ENCODE measurements at places on chromosomes 12 and 14.

DNA sequence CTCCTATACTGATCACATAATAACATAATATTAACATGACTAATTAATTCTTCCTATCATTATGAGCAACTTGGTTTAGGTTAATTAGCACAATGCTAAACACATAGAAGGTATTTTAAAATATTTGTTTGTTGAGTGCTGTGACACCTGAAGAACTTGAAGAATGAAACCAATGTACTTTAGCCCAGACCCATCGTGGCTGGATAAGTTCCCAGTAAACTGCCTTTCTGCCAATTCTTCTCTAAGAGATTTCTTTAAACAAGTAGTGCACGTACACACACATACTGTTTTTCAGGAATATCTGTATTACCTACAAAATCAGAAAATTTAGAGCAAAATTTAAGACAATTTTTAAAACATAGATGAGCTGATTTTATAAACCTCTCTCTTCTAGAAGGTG is 207.4 kb upstream of the SSTR1 start:
- no peak for DNase-seq

GRCh38 chr12:122226366-122227125 is 694 bp upstream of the DIABLO start:
- no peak for DNase-seq

DNA sequence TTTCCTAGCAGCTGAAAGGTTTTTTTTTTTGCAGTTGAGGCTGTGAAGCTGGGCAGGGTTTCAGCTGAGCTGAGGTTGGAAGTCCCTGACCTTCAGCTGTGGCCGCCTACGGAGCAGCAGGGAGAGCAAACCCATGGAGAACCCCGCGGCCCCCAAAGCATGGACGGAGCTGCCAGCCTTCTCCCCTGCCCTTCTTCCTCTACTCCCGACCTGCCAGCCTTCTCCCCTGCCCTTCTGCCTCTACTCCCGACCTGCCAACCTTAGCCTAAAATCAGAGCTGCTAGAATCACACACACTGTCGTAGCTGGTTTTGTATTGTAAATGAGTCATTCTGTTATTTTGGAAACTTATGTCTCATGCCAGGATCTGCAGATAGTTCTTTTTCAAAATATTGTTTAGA is 74.6 kb downstream of the PPP2R5C start:
- DNase-seq, result no peak

DNA sequence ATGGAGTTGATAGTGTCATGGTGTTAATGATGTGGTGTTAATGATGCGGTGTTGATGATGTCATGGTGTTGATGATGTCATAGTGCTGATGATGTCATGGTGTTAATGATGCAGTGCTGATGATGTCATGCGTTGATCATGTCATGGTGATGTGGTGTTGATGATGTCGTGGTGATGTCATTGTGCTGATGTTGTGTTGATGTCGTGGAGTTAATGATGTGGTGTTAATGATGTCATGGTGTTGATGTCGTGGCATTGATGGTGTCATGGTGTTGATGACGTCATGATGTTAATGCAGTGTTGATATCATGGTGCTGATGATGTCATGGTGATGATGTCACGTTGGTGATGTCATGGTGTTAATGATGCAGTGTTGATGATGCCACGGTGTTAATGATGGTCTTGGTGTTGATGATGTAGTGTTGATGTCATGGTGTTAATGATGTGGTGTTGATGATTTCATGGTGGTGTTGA is 49.1 kb upstream of the RIMBP2 start:
- no peak for DNase-seq

GRCh38 chr14:76117789-76118484 is 33.8 kb upstream of the GPATCH2L start:
- DNase-seq, result no peak

DNA sequence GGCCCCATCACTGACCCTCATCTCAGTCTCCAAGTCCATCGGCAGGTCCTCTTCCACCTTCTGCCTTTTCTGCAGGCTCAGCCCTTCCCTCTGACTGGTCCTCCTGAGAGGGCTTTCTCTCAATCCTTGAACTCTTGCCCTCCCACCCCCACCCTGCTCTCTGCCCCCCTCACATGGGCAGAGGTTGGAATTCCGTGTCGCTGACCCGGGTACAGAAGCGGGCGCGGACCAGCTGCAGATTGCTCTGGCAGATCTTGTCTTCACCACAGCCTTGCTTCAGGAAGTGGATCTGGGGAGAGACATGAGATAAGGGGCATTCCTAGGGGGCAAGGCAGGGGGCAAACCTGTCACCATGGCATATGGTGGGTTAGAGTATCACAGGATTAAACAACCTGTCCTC is 12.4 kb downstream of the ITGA7 start:
- DNase-seq, result no peak

DNA sequence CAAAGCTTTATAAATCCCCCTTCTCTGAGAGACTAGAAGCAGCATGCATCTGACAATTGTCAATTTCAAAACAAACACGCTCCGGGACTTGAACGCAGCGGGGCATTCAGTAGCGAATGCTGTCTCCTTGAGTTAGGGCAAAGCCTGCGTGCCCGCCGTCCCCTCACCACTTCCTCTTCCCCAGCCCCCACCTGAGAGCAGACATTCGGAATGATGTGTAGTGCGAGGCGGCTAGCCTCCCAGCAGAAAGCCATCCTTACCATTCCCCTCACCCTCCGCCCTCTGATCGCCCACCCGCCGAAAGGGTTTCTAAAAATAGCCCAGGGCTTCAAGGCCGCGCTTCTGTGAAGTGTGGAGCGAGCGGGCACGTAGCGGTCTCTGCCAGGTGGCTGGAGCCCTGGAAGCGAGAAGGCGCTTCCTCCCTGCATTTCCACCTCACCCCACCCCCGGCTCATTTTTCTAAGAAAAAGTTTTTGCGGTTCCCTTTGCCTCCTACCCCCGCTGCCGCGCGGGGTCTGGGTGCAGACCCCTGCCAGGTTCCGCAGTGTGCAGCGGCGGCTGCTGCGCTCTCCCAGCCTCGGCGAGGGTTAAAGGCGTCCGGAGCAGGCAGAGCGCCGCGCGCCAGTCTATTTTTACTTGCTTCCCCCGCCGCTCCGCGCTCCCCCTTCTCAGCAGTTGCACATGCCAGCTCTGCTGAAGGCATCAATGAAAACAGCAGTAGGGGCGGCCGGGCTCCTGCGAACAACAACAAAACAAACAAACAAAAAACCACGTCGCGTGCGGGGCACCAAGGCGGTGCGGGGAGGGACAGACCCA is 2.2 kb downstream of the PRMT8 start:
- DNase-seq, result no peak

GRCh38 chr12:75754698-75755097 is 243.3 kb upstream of the KRR1 start:
- DNase-seq, result no peak

DNA sequence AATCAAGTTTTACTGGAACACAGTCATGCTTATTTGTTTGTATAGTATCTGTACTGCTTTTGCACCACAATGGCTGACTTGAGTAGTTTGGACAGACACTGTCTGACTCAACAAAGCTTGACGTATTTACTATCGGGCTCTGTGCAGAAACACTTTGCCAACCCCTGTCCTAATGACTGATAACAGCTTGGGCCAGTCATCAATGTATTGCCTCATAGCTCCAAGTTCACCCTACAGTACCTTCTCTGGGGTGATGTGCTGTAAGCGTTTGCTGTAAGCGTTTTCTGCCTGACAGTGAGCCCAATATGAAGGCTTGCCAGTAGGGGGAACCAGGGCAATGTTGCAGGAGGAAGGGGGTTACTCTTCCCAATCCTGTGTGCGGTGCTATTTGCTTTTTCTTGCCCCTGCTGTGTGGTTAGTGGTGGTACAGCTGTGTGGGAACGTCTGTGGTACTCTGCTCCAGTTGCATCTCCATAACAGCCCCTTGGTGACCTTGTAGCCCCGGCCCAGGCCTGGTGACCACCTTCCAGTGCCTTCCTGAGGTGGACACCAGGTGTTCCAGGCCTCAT is 5.4 kb upstream of the CCDC177 start:
- DNase-seq, result no peak

- DNase-seq, result no peak
These were observed 26.9 kb upstream of the PYGL start for GRCh38 chr14:50970886-50971781.

DNA sequence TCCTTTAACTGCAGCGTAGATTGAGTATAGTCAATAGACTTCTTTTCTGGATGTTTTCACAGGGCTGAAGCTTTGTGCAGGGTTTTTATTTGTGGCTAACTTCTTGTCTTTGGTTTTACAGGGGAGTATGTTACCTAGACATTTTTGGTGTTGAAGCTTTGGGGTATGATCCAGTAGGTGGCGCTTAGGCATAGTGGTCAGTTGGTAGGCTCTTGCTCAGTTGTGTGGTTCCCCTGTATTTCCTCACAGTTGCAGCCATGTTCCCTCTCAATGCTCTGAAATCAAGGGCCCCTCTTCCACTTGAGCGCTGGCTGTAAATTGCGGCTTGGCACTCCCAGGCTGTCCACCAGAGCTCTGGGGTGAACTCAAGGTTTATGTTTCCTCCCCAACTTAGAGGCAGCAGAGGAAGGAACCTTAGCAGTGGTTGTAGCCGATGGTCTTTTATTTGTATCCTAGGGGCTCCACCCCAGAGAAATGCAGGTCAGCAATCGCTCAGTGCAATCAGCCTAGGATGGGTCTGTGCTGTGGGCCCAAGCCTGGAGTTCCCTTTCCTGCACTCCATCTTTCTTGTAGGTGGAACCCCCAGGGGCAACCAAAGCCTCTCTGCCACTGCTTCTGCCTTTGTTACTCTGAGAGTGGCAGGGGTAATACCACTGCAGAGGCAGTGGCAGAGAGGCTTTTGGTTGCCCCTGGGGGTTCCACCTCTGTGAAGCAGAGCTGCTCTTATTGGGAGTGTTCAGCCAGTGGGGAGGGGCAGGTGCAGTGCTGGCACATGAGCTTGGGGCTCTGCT is 55.1 kb downstream of the CMAS start:
- no peak for DNase-seq

GRCh38 chr12:23726646-23727045 is 222.8 kb downstream of the SOX5 start:
- DNase-seq, result no peak

GRCh38 chr12:49225576-49226166 is 36.8 kb upstream of the TUBA1A start:
- DNase-seq, result no peak

DNA sequence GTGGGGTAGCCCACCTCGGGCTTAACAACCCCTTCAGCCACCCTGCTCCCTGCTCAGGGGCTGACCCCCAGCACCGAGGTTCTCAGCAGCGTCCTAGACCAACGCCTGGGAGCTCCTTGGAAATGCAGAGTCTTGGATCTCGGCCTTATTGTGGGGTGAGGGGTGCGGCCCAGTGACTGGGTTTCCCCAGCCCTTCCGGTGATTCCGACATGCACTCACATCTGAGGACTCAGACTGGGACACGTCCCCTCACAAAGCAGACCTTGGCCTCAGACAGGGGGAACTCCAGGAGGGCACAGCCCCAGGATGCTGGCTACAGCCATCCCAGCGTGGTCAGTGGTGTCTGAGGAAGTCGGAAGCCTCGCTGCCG is 117.7 kb downstream of the RFLNA start:
- no peak for DNase-seq

- DNase-seq, result no peak
These were observed 148.4 kb downstream of the KSR2 start for GRCh38 chr12:117820216-117820907.

GRCh38 chr12:102300824-102301461 is 103.3 kb upstream of the PMCH start:
- DNase-seq, result no peak

DNA sequence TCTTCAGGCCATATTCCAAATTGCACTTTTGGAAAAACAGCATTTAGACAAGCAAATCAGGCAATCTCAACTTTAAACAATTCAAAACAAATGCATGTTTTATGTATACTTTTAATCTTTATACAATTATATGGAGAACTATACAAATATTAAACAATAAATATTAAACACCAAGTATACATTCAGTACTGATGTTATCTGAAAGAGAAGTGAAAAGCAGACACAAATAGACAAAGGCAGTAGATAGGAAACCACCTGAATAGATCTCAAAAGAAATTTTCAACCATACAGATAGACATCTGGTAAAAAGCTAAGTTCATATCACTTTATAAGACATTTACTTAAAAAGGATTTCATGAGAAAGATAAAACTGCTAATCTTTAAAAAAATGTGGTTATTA is 65.2 kb downstream of the ZC3H14 start:
- DNase-seq, result no peak

DNA sequence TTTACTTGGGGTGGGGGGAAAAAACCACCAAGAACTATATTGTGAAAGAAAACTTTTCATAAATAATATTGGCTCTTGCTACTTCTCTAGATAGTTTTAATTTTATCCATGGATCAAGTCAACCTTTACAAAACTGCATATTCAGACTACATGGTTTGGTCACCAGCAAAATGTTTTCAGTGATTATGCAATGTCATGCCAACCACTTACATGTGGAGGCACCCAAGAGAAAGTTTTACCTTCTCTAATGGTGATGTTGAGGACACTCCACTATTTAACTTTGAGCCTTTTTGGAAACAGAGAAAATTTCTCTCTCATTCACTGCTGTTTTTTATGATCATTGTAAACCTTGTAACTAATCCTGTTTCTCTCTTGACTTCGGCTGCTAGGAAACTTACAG is 21.6 kb downstream of the PLCZ1 start:
- DNase-seq, result no peak

DNA sequence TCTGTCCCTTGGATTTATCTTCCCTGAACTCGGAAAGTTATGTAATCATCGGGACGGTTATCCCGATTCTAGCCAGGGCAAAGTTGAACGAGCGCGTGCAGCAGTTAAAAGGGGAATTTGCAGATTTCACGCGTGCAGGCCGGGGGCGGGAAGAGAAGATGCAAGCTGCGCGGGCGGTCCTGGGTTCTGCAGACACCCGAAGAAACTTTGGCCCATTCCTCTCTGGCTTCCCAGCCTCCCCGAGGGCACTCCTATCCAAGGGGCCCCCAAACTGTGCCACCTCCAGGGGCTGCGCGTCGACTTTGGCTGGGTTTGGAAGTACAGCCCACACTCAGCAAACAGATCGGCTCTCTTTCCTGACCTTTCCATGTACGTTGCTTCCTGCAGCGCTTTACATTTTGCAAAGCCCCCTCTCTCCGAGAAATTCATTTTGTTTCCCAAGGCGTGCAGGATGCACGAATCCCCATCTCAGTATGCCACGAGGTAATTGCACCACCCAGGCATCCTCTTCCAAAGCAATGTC is 941 bp upstream of the PPP1CC start:
- DNase-seq, result no peak

- no peak for DNase-seq
These were observed 27.4 kb downstream of the GALNT16 start for GRCh38 chr14:69287098-69288010.

- DNase-seq, result no peak
These were observed 206.4 kb downstream of the BCL11B start for GRCh38 chr14:99065551-99065950.

DNA sequence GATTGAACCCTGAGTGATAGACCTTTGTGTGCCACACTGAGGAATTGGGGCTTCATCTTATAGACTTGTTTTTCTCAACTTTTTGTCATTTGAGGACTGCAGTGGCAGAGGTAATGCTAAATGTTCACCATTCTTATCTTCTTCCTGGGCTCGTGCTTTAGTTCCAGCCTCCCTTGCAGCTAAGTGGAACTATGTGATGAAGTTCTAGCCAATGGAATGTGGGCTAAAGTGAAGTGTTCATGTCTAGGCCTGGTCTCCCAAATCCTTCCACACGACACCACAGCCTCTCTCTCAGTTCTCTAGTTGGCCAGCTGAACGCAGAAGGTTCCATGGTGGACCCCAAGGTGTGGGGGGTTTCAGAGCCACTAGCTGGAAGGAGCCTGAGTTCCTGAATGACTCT is 42.4 kb upstream of the CCDC63 start:
- no peak for DNase-seq

- no peak for DNase-seq
These were observed 24.6 kb downstream of the DDX47 start for GRCh38 chr12:12837813-12838153.

- no peak for DNase-seq
These were observed 206.1 kb downstream of the SLC41A2 start for GRCh38 chr12:104752016-104752415.
